Osteoblast (primary cell): ENCODE measurements at places on chromosomes 2 and 18. TPM values are rescaled to one million over a fixed set of nuclear protein-coding genes. Genes with fewer than 3 reads are reported as not detected.

The WDR33 gene
- total RNA-seq = 25.7 and 29.8 TPM in 2 replicates

The ATP6V1B1 gene
- 0.88 and 2.5 TPM in 2 replicates for total RNA-seq

The GALR1 gene
- total RNA-seq = not detected in 2 replicates

The ACMSD gene
- total RNA-seq = not detected in 2 replicates

The RRM2 gene
- total RNA-seq = 4.3 and 7.4 TPM in 2 replicates

The G6PC2 gene
- total RNA-seq = not detected in 2 replicates

The SULT1C2 gene
- 0.36 and 1.2 TPM in 2 replicates for total RNA-seq

The CD8B2 gene
- total RNA-seq = not detected in 2 replicates

GRCh38 chr2:239167011-239167673 lies 233.7 kb downstream of the HDAC4 start:
- peak; percentile 64 for DNase-seq

GRCh38 chr2:163697429-163697828 lies 38.4 kb downstream of the FIGN start:
- peak; percentile 15 for DNase-seq

DNA sequence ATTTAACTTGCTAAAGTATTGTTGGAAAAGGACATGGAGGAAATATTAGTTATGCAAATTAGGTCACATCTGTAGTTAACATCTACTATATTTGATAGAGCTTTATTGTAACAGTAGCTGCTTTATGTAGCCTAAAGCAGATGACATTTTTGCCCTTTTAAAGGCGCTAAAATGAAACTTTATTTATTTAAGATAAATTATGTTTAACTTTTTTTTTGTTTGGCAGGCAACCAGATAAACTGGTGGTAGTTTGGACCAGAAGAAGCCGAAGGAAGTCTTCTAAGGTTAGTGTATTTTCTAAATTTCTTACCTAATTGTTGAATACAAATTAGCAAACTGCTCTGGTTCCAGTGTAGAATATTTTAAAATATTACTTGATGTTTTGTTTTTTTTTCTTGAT lies 41.7 kb downstream of the EHBP1 start:
- no peak for DNase-seq

DNA sequence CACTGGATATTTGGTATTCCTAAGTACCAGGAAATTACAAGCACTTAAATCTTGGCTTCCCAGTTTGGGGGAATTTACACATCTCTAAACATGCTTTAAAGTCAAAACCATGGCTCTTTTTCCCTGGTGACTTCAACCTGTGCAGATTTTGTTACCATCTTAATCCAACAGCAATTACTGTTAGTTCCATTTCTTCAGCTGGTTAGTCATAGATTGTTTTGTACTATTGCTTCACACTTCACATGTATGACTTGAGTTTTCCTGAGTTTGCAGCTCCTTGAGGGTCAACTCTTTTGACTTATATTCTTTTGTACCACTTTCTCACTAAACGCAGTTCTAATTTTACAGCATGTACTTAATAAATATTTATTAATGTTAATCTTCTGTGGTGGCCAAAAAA lies 203.4 kb upstream of the RND3 start:
- no peak for DNase-seq

DNA sequence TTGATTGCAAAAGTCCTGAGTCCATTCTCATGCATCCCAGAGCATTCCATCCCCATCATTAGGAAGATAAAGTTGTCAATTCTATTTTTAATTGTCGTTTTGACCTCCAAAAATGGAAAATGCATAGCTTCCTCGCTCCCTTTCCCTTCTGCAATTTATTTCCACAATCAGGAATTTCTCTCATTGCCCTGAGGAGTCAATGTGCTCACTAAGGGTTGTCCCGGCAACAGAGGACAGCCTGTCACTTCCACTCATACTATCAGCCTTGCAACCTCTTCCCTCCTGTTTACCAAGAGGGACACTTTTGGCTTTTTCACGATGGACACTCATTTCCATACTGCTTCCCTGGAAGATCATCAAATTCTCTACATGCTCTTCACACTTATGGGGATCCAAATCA lies 164.8 kb downstream of the MYO5B start:
- DNase-seq = no peak

DNA sequence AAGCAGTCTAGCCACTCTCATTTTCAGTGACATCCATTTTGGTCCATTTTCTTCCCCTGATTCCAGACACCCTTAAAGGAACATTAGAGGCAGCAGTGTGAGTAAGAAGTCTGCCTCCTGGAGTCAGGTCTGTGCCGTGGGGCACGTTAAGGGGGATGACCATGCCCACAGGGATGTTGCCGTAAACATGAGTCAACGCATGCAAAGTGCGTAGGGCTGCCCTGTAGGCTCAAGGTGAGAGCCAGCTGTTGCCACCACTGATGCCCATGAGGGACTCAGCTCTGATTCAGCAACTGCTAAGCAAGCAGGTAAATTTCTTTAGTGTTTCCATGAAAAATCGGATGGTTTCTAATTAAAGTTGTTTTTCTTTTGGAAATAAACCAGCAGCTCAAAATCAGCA lies 61.4 kb upstream of the TFCP2L1 start:
- DNase-seq = no peak

DNA sequence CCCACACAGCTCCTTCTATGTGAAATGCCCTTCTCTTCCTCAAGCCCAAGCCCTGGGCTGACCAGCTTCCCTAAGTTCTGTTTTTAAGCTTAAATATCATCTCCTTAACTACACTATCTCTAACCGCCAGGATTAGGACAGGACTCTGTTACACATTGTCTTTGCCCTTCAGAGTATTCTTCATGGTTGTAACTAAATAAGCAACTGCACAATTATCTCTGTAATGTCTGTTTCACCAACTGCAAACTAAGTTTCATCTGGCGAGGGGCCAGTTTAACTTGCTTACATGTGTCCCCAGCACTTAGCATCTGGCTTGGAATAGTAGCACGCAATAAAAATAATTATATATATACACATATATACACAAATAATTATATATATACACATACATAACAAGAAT lies 1.1 kb upstream of the ERMN start:
- no peak for DNase-seq

DNA sequence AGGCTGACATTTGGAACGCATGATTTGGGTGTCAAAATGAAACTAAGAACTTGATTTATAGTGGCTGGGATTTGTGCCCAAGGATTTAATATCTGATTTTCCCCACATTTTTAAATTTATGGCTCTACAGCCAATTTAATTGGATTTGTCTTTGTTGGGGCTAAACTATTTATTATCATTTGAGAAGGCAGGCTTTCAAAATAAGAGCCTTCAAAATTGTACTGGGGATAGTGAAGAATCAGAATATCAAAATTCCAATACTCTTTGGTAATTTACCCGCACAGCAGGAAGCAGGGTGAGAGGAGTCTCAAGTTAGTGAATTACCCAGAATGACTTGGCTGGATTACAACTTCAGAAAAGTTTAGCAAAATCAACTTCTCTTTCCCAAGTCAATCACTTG lies 278.1 kb downstream of the LRATD1 start:
- no peak for DNase-seq

DNA sequence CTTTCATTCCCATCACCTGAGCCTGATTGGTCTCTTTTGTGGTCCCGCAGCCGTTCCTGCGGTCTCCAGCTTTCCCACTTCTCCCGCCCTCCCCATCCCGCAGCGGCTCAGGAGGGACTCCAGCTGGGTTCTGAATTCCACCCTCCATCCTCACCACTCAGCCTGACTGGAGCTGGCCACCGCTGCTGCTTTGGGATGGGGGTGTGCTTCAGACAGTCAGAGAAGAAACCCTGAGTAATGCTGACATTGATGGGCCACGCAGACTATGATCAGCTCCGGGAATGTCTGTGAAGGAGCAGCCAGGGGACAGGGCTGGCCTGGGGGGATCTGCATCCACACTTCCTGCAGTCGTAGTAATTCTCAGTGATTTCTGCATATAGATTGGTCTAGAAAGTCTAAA lies 45.9 kb upstream of the TXNDC2 start:
- DNase-seq = no peak

DNA sequence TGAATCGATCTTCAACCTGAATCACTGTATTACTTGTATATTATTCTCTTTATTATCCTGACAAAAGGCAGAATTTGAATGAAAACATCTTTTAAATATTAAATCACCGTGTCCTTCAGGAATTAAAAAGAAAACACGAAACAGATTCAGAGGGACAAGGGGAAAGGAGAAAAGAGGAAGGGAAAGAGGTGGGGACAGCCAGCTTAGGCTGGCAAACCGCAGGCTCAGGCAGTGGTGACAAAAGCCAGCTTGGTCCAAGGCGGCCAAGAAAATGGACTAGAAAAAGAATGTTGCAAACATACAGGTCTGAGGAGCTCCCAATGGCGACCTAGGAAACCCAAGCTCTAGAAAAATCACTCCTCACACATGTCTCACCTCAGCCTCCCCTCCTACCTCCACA lies 6.8 kb downstream of the B4GALT6 start:
- DNase-seq = no peak

GRCh38 chr2:74461187-74462053 lies 3.2 kb downstream of the WBP1 start:
- DNase-seq = peak; percentile 47

DNA sequence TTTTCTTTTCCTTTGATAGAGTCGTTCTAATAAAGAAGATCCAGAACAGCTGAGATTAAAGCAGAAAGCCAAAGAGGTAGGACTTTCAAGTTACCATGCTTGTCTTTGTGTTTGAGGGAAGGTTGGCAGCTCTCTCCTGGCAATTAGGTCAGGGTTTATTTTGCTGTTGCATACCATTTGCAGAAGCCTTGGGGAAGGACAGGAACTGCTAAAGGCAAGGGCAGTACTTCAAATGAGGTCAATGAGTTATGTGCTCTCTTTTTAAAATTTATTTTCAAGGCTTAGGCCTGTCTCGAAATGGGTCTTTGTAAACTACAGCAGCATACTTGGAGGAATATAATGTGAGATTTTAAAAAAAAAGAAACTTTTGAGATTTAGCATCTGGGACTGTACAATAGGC lies 108.9 kb downstream of the TAF4B start:
- DNase-seq = no peak

- peak; percentile 77 for DNase-seq
These were observed 632 bp downstream of the AFTPH start for GRCh38 chr2:64524604-64525316.

- DNase-seq = peak; percentile 71
These were observed 219.8 kb upstream of the PARD3B start for GRCh38 chr2:204325468-204325867.

GRCh38 chr2:127233710-127234109 lies 13.6 kb upstream of the CYP27C1 start:
- DNase-seq = no peak
